ENCODE measurements at places on chromosomes 6 and 20. TPM values are rescaled to one million over a fixed set of nuclear protein-coding genes. Genes with fewer than 3 reads are reported as not detected.

MYLK2 gene
- total RNA-seq, result 0.72 TPM

COL21A1 gene
- total RNA-seq, result 1.0 TPM

SMPD2 gene
- total RNA-seq, result 10.6 TPM

NRSN1 gene
- total RNA-seq, result not detected

COL12A1 gene
- total RNA-seq, result 110 TPM

SPAG4 gene
- 23.7 TPM for total RNA-seq

SMIM28 gene
- not detected for total RNA-seq

LPIN3 gene
- 3.4 TPM for total RNA-seq

CAGE1 gene
- total RNA-seq, result under 0.01 TPM

ZNF334 gene
- 1.8 TPM for total RNA-seq

UNC5CL gene
- total RNA-seq, result 0.13 TPM

SDC4 gene
- total RNA-seq, result 176 TPM

PACRG gene
- total RNA-seq, result not detected

COL10A1 gene
- total RNA-seq, result 0.08 TPM

APOM gene
- total RNA-seq, result 1.8 TPM

TFAP2C gene
- not detected for total RNA-seq

TTK gene
- 22.0 TPM for total RNA-seq

KIF25 gene
- total RNA-seq, result 0.56 TPM

RHAG gene
- not detected for total RNA-seq

PTGIS gene
- 6.3 TPM for total RNA-seq

TINAG gene
- not detected for total RNA-seq

TNFRSF6B gene
- total RNA-seq, result 144 TPM

NOX3 gene
- total RNA-seq, result not detected

PREP gene
- 23.4 TPM for total RNA-seq

ACTL10 gene
- total RNA-seq, result 1.4 TPM

HMGCLL1 gene
- 0.39 TPM for total RNA-seq

TRIM40 gene
- total RNA-seq, result not detected

SIRPG gene
- total RNA-seq, result not detected

VSX1 gene
- total RNA-seq, result not detected

PPIL6 gene
- total RNA-seq, result 1.6 TPM

ENPP3 gene
- under 0.01 TPM for total RNA-seq

SYNDIG1 gene
- 1.8 TPM for total RNA-seq

SRMS gene
- not detected for total RNA-seq

SLC22A7 gene
- not detected for total RNA-seq

MATN4 gene
- not detected for total RNA-seq

DEFB115 gene
- total RNA-seq, result not detected

SLC13A3 gene
- total RNA-seq, result 8.2 TPM

ETV7 gene
- 0.48 TPM for total RNA-seq

ADGRG6 gene
- total RNA-seq, result 13.4 TPM

RCAN2 gene
- total RNA-seq, result 5.9 TPM

RNF182 gene
- 5.3 TPM for total RNA-seq

CRIP3 gene
- total RNA-seq, result not detected

RRAGD gene
- 0.16 TPM for total RNA-seq

PARD6B gene
- total RNA-seq, result 1.9 TPM

NFKBIL1 gene
- 17.8 TPM for total RNA-seq

SRPK1 gene
- total RNA-seq, result 57.2 TPM

PREX1 gene
- 2.8 TPM for total RNA-seq

NFATC2 gene
- total RNA-seq, result not detected

BTBD3 gene
- total RNA-seq, result 25.0 TPM

GABRR1 gene
- total RNA-seq, result not detected

TBC1D20 gene
- total RNA-seq, result 27.2 TPM

CLDN20 gene
- total RNA-seq, result not detected

AKAP7 gene
- total RNA-seq, result 5.7 TPM

Measured in epithelial cell of alveolus of lung (primary cell).